ENCODE measurements at places on chromosomes 7 and 10.
A peak's percentile ranks its signal among the peaks of the same experiment; 100 is the strongest.

- peak; percentile 13 for DNase-seq
Measured at GRCh38 chr7:150631866-150632864, at the start of gene GIMAP6. TSS of gene GIMAP6 (minus strand) at chr7:150632385. CDS start at chr7:150630142, 2,243 bp downstream.

DNA sequence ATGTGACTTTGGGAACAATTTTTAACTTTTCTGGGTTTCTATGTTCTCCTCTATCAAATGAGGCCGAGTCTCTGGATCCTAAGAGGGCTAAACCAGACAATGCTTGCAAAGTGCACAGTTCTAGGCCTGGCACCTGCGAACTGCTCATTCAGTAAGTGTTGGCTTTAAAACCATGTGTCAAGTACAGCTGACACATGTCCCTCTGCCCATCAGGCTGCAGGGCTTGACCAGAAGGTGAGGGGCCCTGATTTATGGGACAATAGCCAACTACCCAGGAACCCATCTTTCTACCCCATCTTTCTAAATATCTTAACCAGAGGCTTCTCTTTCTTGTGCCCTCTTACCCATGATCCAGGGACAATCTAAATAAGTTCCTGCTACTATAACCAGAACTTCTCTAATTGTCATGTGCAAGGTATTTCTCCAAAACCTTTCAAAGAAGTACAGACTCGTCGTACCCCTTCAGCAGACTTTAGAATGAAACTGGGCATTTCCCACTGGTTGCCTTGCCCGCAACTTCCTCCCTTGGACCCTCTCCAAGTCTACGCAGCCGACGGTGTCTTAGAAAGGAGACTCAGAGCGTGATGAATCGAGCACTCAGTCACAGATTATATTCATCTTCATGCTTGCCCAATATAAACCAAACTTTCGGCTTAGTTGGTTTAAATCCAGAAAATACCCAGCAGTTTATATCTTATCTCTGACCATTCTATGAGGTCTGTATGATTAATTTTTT is 69.8 kb upstream of the STEAP1B start:
- DNase-seq, result no peak

DNA sequence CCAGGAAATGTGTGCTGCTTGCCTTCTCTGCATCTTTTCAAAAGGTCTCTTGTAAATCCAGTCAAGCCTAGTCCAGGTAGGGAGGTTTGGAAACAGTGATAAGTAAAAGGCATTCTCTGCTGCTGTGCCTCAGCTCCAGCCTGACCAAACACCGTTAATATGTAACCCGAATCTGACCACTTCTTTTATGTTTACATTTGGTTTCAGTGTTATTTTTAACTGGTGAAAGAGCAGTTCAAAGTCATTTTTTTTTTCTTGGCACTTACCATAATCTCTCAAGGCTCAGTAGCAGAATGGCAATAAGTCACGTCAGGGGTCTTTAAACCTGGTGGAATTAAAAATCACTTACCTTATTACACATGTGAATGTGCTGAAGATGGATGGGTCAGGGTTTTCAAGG is 216.8 kb downstream of the PTEN start:
- no peak for DNase-seq

- no peak for DNase-seq
Measured at GRCh38 chr10:12972146-12972545, 29.4 kb downstream of the CCDC3 start.

GRCh38 chr10:73262105-73262730 is 9.8 kb upstream of the MRPS16 start:
- DNase-seq, result no peak

All from activated CD8-positive, alpha-beta memory T cell treated with anti-CD3 and anti-CD28 coated beads for 4 hours (primary cell).